Effector memory CD4-positive, alpha-beta T cell (primary cell): ENCODE measurements at places on chromosomes 16 and 17.
A peak's percentile ranks its signal among the peaks of the same experiment; 100 is the strongest.

DNA sequence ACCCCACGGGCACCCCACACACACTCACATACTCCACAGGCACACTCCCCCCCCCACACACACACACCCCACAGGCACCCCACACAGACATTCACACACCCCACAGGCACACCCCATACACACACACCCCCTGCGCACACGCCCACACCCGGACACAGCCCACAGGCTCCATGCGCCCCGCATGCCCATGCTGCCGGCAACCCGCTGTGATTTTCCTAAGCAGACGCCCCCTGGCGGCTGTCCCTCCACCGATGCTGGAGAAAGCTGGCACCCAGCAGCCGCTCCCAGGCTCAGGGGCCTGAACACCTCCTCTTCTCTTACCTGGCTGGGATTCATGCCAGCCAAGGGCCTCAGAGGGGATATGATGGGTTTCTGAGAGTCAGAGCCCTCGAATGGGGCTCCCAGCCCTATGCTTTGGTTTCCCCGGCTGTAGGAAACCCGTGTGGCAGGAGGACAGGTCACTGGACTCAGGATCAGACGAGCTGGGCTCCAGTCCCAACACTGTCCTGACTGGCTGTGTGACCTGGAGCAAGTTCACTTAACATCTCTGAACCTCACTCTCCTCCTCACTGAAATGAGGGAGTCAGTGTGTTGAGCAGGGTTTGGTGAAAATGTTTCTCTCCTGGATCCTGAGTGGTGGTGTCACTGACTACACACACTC lies 19.6 kb upstream of the TNFRSF13B start:
- peak; percentile 45 for DNase-seq

GRCh38 chr17:76515274-76515949 lies 14.2 kb upstream of the RHBDF2 start:
- DNase-seq = peak; percentile 86

GRCh38 chr17:5110816-5111215 lies 862 bp downstream of the ZNF232 start:
- no peak for DNase-seq

DNA sequence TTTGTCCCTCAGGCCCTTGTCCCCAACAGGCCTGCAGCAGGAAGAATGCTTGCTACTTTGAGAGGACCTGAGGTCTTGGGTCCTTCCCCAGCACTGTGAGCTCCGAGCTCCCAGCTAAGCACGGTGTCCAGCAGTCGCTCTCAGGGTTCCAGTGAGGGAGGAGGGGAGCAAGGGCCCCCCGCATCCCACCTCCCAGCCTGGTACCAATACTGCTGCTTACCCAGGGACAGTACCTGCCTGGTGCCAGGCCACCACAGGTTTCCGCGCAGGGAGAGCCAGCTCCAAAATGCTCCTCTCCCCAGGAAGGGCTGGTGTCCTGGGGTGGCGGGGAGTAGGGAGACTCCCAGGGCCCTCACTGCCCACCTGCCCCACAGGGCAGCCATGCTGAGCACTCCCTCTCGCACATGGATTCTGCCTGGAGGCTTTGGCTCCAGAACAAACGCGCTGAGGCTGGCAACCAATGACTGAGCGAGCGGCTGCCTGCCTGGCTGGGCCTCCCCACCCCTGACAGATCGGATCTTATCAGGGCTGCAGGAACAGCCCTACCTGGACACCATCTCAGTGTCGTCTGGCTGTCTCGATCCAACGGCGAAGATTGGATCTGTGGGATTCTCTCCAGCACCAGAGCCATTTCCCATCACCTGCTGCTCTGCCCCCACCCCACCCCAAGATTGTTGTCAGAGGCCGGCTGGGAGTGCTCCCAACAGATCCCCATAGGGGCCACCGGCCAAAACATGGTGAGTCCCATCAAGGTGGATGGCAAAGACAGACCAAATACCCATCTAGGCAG lies 2.4 kb downstream of the DOK4 start:
- DNase-seq = no peak

DNA sequence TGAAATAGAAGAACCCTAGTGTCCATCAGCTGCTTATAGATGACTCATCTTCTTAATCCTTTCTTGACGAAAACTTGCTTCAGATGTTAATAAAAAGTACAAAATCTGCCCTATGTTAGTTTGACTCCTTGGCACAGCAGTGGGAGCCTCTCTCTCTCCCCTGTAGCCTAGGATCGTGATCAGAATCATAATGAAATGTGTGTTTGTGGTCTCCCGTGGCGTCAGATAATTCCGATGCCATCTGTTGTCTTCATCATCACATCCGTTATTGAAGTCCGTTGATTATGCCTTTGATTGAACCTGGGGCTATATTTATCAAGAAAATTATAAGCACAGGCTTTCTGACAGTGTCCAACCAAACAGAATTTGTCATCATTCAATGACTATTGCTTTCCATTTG lies 102.5 kb downstream of the BMERB1 start:
- no peak for DNase-seq

- no peak for DNase-seq
Measured at GRCh38 chr17:35390156-35390555, 16.7 kb upstream of the SLFN11 start.

- DNase-seq = no peak
Measured at GRCh38 chr16:79287424-79287917, 313.1 kb downstream of the MAF start.

GRCh38 chr17:72600934-72601333 lies 480.1 kb downstream of the SOX9 start:
- DNase-seq = no peak

GRCh38 chr17:79085921-79086551 lies 11.4 kb downstream of the ENGASE start:
- no peak for DNase-seq

- DNase-seq = no peak
Measured at GRCh38 chr17:57352665-57353175, 96.4 kb downstream of the MSI2 start.

GRCh38 chr17:48577946-48578615 lies at the start of gene HOXB4:
TSS of gene HOXB4 (minus strand) at chr17:48578350. CDS start at chr17:48578319, 31 bp downstream.
- peak; percentile 48 for DNase-seq

DNA sequence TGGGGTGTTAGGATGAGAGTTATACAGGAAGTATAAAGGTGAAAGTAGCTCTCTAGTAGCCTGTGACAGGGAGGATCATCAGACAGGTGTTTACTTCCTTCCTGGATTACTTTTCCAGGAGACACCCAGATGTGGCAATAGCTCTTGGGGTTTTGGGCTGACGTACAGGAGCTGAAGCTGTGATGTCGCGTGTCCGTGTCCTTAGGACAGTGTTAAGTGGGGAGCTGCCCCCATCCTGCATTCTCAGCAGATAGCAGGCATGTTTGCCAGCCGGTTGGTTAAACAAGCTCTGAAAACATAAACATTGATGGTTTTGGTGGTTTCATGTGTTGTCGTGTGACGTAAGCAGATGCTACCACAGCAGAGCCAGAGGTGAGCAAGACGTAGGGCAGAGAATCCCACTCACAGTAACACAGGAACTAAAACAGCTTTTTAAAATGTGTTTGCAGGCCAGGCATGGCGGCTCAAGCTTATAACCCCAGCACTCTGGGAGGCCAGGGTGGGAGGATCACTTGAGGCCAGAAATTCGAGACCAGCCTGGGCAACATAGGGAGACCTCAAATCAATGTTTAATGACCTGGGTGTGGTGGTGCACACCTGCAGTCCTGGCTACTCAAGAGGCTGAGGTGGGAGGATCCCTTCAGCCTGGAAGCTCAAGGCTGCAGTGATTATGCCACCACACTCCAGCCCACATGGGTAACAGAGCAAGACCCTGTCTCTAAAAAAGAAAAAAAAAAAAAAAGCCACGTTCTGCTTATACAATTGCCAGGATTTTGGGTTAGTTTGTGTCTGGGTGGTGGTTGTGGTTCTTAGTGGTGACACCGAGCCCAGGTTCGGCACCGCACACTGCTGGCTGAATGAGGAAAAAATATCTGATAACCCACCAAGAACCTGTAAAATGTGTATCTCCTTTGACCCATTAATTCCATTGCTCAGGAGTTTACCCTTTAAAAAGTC lies 18.2 kb upstream of the IL17C start:
- peak; percentile 85 for DNase-seq

GRCh38 chr16:4232541-4233386 lies 9.1 kb downstream of the SRL start:
- DNase-seq = no peak

DNA sequence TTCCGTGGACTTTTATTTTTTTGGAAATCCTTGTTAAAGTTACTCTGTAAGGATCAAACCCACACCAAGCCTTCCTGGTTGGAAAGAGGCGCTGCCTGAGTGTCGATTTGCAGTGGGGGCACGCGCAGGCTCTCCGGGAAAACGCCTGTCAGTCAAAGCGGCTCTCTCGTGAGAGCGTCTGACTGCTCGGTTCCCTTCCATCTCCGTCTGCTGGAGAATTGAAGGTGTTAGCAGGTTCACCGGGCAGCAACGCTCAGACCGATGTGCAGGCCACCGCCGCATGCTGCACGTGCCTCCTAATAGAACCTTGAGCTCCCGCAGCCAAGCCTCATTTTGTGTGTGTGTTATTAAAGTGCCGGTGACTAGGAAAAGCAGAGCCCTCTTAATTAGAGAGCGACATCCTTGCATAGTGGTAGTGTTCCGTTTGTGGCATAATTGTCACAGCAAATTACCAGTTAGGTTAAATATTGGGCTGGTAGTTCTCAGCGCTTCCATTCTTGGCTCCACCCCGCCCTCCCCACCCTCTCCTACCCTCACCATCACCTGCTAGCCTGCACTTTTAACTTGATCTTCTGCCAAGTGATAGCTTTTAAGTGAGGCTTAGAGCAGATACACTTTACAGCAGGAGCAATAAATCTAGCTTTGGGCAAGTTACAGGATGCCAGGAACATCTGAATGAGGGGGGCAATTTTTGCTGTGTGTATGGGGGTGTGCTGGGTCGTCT lies 75.5 kb downstream of the RPA1 start:
- no peak for DNase-seq

DNA sequence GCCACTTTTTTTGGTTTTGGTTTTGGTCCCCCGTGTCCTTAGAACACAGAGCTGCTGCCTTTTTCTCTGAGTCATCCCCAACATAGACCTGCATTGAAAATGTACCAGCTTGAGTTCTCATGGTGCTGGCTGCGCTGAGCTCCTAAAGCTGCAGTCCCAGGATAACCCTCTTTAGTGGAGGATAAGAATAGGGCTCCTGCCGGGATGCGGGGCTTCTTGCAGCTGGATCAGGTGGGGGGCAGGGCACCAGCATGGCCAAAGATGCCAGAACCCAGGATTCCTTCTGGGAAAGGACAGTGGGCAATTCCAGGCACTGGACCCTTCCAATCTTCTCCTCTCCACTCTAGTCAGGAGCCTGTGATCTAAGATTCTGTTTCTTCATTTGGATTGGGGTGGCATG lies 8.3 kb upstream of the CLUH start:
- DNase-seq = no peak

DNA sequence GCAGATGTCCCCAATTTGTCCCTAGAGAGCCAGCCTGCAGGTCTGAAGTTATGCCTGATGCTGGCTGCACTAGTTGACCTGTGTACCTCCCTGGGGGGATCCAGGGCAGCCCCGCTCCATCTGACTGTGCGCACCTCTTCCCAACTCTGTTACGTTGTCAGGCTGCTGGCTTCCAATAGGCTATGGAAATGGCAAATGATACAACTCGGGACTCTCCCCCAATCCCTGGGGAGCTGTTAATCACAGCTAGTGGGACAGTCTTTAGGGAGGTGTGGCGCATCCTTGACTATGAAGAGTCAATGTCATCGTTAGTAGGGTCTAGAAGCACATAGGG lies 30.1 kb downstream of the GPRC5B start:
- no peak for DNase-seq

DNA sequence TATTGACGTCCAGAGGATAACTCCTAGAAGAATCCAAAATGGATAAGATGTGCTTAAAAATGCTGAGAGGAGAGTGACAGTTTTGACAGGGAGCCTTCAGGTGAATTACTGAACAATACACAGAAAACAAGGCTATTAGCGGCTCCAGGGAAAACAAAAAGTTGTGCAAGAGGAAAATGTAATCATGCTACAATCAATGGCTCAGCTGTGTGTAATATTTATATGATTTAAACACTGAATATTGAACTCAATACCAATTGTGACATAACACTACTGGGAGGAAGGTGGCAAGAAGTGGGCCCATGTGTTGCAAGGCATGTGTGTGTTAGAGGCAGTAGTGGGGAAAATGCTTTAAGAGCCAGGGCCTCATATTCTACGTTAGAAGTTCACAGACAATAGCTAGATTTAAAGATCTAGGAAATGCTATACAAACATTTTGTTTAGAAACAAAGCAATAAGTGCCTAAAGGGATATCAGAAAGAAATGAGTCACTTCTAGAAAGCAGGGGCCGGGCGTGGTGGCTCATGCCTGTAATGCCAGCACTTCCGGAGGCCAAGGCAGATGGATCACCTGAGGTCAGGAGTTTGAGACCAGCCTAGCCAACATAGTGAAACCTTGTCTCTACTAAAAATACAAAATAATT lies 253.2 kb upstream of the IRX5 start:
- DNase-seq = no peak

DNA sequence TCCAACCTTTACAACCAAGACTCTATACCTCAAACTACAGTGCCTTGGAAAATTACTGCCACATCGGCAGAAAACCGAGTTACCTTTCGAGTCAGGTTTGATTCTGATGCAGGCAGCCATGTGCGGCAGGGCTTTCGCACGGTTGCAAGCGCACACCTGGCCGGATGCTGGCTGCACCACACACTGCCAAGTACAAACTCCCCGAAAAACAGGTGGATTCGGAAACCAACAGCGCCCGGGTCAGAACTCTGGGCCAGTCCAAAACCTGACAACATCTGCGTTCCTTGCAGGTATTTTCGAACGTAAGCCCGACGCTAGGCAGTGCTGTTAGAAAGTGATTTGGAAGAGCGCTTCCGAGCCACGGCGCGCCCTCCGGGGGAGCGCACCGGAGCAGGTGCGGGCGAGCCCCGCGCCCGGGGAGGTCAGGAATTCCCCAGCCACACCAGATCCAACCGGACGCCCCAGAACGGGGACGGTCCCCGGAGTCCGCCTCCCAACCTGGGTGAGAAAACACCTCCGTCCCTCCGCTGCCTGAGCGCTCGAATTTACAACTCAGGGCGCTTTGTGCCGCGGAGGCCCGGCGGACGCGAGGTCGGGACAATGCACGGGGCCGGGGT lies 1.2 kb downstream of the USP7 start:
- DNase-seq = peak; percentile 53

GRCh38 chr16:13061691-13062090 lies 160.3 kb downstream of the SHISA9 start:
- DNase-seq = no peak
